ENCODE measurements at places on chromosomes 5 and 9.

DNA sequence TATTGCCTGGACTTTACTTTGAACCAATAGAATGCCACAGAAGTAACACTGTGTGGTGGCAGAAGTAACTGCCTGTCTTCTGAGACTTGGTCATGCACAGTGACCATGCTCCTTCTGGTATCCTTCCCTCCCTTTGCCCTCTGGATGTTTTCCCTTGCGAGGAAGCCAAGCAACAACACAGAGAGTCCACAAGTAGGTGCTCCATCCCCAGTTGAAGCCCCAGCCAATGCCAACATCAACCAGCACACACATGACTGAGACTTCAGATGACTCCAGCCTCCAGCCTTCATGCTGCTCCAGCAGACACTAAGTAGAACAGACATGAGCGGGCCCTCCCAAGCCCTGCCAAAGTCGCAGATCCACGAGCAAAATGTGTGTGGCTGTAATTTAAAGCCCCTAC lies 129.6 kb downstream of the EPB41L4A start:
- no peak for DNase-seq

- DNase-seq: no peak
Observed at GRCh38 chr5:136018814-136019783, 9.7 kb upstream of the TGFBI start.

DNA sequence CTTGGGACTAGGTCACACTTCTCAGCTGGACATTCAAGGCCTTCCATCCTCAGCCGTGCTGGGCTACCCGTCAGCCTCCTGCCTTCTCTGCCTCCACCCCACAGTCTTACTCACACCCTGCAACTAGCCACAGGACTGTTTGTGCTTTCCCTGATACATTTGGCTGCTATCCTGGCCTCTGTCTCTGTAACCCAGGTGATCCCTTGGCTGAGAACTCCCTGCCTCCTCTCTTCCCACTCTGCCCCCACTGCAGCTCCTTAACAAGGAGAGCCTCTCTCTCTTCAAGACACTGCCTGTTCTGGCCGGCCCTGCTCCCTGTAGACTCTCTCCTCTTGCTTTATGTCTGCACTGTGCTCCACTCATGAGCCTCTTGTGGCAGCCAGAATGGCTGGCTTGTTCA lies 120.6 kb downstream of the MSX2 start:
- no peak for DNase-seq

GRCh38 chr5:103808464-103809106 lies 246.0 kb upstream of the NUDT12 start:
- peak; percentile 54 for DNase-seq

DNA sequence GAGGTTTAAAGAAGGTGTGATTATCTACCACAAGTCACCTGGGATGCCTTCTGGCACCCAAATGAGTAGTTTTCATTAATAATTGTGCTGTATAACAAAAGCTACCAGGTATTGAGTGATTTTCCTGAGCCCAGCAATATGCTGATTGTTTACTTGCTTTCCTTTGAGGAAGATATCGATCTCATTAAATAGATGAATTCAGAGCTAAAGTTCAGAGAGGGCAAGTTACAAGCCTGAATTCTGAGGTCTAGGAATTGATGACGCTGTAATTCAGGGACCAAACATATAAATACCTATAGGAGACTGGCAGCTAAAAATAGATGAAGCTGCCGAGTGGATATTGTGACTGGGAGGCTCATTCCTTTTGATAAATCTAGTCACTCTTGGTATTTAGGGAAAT lies 1.1 kb downstream of the ERCC6L2 start:
- no peak for DNase-seq

- no peak for DNase-seq
Observed at GRCh38 chr9:110025551-110026170, 182.3 kb downstream of the C9orf152 start.

- no peak for DNase-seq
Observed at GRCh38 chr9:131394464-131395156, 724 bp downstream of the PRRC2B start.

DNA sequence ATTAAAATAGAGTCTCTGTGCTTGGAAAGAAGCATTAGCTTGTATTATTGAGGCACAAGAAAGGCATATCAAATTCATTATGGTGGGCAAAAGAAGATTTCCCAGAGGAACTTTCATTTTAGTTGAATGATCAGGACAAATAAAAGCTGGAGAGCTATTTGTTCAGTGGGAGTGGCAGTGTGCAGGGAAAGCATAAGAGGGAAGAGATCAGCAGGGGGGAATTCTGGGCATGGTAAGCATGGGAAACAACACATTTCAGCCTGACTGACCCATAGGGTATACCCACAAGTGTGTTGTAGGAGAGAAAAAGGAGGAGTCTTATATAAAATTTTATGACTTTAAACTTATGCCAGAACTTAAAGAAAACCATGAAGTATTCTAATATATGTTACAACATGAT lies 167.7 kb upstream of the RASA1 start:
- no peak for DNase-seq

DNA sequence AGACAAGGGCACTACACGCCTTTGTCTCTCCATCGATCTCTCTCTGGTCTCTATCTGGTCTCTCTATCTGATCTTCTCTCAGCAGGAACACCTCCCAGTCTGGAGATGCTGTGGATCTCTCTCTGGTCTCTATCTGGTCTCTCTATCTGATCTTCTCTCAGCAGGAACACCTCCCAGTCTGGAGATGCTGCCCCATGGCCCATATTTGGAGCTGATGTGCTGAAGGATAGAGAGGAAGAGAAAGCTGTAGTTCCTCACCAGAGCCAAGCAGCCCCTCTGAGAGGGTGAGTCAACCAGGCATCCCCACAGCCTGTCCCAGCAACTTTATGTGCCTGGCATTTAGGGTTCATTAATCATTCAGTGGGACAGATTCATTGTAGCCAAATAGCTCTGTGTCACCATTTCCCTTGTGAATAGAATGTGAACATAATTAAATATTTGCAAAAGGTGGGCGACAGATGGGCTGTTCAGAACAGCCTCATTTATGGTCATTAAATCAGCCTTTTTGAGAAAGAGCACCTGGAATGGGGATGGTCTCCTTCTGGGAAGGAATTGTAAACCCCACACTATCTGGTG lies 189.3 kb upstream of the MAST4 start:
- DNase-seq: peak; percentile 8

DNA sequence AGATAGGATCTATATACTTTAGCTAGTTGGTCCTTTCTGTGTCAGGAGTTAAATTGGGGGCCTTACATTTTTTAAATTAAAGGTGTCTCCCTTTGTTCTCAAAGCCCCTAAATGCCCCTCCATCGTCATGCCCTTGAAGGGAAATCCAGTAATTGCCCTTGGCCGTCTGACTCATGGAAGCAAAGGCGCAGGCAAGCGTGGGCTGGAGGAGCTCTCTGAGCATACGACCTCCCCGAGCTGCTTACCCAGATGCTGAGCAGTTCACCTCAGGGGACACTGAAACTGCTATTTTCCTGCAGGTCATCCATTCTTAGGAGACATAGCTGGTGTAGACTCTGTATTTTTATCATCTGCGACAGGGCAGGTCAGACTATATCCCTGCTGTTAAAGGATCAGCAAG lies 23.0 kb downstream of the PCSK1 start:
- DNase-seq: no peak

- DNase-seq: no peak
Observed at GRCh38 chr5:324736-325612, 3.5 kb downstream of the AHRR start.

GRCh38 chr9:21576331-21577189 lies 94.4 kb upstream of the IFNE start:
- DNase-seq: no peak

GRCh38 chr5:110034056-110034600 lies 344.4 kb downstream of the MAN2A1 start:
- no peak for DNase-seq

DNA sequence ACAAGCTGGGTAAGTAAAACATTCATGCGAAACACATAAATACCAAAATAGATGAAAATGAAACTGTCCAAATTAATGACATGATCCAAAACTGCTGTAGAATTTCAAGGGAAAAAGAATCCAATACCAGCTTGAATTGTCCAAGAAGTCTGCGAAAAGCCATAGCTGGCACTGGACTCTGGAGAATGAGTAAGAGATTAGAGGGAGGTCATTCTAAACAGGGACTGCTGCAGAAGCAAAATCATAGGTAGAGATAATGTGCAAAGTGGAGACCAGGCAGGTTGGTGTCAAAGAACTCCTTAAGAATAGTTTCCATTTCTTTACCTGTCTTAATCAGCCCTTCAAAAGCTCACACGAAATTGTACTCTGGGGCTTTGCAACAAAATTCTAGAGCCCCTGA lies 162.5 kb downstream of the NFIB start:
- DNase-seq: no peak

- no peak for DNase-seq
Observed at GRCh38 chr5:68757626-68758212, 336.1 kb upstream of the SLC30A5 start.

DNA sequence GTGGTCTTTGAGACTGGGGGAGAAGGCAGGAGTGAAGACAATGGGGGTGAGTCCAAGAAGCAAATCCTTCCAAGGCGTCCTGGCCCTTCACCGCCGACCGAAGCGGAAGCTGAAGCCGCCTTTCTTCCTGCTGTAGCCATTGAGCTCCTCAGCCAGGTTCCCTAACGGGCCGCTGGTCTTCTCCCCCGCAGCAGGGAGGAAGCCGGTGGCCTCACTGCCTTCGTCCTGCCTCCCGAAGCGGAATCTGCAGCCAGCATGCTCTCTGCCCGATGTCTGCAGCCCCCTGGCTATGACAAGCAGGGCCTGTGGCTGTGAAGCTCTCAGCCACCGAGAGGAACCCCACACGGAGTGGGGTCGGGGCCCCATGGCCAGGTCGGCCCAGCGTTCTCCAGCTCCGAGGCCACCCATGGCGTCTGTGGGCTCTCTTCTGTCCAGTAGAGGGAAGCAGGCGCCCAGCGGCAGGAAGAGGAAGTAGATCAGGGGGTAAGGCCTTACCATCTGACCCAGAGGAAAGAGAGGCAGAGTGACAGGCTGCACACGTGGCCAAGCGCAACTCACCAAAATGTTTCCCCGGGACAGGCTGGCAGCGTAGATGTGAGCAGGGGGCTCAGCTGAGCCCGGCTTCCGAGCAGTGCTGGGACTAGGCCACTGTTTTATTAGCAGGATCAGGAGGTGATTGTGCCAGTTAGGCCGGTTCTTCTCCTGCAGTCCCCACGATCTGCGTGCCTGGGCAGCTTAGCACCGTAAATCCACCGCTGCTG lies 3.1 kb downstream of the QRFP start:
- DNase-seq: no peak

DNA sequence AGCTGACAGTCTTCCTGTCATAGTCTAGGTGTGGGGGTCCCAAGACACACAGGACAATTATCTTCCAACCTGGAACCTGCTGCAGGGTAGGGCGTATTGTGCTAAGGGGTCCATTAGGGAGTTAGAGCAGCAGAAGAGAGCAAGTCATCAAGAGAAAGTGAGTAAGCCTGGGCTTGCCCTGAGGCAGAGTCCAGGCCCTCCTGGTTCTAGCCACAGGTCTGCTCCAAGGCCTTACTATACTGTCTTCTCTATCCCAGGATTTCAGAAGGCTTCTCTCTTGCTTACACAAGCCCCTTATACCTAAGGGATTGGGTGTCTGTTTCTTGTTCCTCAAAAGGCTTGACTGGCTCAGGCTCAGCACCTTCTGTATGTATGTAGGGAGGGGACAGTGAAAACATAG lies 7.7 kb downstream of the P4HA2 start:
- DNase-seq: no peak

GRCh38 chr5:95486191-95486590 lies 68.6 kb downstream of the SKIC3 start:
- no peak for DNase-seq

- DNase-seq: no peak
Observed at GRCh38 chr5:115394531-115394930, 98.1 kb upstream of the CCDC112 start.

DNA sequence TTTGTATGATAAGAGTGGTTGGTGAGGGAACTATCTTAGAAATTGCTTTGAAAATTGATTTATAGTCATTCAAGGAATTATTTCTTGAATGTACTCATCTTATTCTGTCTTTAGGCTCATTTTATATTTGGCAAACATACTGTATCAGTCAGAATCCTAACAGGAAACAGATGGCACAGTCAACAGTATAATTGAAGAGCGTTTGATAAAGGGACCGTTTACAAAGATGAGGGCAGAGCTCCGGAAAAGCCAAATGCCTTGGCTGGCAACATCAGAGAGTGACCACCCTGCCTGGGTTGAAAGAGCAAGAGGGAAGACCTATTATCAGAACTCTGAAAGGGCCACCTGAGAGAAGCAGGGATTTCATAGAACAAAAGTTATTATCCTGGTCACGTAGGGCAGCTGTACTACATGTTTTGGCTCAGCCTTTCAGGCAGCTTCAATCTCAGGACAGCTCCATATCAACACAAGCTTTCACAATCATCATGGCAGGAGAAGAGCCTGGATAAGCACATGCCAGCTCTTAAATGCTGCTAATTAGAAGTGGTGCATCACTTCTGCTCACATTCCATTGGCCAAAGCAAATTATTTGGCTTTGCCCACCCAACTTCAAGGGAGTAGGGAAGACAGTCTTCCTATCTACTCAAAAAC lies 47.2 kb upstream of the ARL15 start:
- DNase-seq: no peak

- DNase-seq: no peak
Observed at GRCh38 chr5:74028406-74028805, 402.4 kb downstream of the ARHGEF28 start.

DNA sequence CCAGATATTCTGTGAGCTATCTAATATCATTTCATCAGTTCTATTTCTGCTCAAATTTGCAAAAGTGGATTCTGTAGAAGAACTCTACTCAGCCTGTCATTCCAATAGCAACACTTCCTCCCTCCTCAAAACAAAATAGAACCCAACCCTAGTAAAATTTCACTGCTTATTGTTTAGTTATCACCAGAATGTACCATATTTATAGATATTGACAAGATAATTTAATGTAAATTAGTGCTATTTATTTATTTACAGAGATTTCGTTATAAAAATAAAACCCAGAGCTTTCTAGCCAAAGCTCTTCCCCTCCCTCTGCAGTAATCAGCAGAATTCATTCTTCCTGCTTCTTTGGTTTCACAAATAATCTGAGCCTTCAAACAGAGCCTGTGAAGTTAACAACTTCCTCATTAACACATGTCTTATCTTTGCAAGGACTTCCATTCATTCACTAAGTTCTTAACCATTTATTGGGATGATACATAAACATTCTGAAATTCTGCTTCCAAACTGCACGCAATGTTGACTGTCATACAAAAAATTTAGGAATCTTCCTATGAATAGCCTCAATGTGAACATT lies 73.7 kb upstream of the PJA2 start:
- no peak for DNase-seq

GRCh38 chr5:89071941-89072331 lies 189.0 kb upstream of the MEF2C start:
- DNase-seq: no peak

- no peak for DNase-seq
Observed at GRCh38 chr9:98551511-98552286, 157.0 kb downstream of the GABBR2 start.

- DNase-seq: no peak
Observed at GRCh38 chr5:44943647-44944046, 134.9 kb downstream of the MRPS30 start.

DNA sequence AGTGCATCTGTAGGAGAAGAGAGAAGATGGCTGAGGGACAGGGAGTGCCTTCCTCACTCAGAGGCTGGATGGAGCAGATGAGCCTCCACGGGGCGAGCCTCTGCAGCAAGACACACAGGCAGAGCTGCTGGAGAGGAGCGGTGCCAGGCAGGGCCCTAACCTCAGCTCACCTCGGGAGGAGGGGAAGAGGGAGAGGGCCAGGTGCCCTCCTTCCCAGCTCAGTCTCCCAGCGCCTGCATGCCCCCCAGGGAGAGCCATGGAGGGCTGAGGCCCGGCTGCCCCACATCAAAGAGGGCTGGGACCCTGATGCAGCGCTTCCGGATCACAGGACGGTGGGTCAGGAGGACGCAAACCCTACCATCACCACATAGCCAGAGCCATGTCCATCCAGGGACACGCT lies 13.6 kb upstream of the SPATA31E1 start:
- DNase-seq: no peak
